EH (cell line): ENCODE measurements at places on chromosomes 13 and 19.

DNA sequence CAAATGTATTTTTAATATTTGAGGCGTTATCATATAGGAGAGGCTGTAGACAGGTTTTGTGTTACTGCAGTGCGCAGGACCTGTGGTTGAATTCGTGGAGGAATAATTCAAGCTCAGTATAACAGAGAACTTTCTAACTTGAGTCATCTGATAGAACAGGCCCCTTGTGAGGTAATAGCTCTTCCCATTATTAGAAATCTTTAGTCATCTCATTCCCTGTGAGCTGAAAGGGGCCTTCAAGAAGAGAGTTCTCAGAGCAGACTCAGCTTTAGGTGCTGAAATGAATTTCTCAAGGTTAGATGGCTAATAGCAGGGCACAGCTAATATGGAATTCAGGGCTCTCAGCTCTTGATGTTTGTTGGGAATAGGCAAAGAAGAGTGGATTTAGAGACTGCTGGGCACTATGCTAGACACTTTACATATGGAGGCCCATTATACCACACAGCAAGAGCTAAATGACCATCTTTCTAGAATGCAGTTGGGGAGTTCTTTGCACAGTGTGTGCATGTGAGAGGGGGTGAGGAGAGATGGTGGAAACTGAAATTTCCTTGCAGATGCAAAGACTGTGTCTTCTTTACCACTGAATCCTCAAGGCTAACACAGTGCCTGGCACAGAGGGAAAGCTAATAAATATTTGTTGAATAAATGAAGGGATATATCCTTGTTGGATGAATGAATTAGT, 89.5 kb downstream of the DGKH start:
- DNase-seq = peak; percentile 36

DNA sequence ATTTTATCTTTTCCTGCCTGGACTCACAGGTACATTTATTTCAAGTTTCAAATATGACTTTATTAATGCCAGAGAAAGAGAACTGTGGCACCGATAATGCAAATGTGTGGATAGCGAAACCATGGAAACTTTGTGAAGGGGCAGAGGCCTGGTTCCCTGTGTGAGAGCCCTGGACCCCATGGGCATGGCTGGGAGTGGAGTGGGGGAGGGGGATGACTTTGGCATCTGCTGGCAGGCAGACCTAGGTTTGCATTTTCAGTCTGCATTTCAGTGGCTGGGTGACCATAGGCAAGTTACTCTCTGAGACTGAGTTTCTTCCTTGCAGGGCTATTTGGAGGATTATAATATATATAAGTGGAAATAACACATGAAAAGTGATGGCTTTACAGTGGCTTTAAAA, 163.8 kb upstream of the TMTC4 start:
- DNase-seq = no peak

DNA sequence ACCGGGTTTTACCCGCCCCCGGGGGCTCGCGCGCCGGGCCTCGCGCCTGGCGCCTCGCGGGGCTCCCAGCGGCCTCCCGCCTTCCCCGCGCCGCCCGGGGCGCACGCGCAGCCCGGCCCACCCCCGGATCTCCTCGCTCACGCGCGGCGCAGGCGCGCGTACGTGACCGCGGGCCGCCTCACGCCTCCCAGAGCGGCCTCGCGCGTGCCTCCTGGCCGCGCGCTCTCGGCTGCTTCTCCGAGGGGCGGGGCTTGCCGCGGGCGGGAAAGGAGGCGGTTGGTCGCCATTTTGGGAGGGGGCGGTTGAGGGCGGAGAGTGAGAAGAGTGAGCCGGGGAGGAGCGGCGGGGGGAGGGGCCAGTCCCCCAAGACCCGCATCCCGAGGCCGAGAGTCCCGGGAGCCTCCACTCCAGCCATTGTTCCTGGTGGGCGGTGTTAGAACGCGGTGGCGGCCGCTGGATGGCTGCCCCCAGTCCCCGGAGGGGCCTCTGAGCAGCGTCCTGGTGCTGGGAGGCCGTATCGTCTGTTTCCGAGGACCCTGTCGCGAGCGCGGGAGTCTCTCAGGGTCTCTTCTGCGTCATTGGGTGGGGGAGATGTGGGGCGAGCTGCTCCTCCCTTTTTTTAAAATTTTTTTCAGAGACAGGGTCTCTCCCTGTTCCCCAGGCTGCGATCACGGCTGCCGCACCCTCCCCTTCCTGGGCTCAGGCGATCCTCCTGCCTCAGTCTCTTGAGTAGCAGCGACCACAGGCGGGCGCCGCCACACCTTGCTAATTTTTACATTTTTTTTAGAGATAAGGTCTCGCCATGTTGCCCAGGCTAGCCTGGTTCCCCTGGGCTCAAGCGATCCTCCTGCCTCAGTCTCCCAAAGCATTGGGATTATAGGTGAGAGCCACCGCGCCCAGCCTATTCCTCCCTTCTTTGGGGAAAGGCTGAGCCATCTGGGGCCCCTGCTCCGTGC, at the start of gene ZNF541:
Gene ZNF541, minus strand, starts transcription at position 78 of the 956 bp plus-strand sequence. CDS start 17,292 bp downstream, outside the sequence.
- peak; percentile 30 for DNase-seq

GRCh38 chr13:75486146-75487062, 4.4 kb upstream of the TBC1D4 start:
- DNase-seq = no peak
